ENCODE measurements at places on chromosomes 7 and 10. TPM values are rescaled to one million over a fixed set of nuclear protein-coding genes. Genes with fewer than 3 reads are reported as not detected.

DNA sequence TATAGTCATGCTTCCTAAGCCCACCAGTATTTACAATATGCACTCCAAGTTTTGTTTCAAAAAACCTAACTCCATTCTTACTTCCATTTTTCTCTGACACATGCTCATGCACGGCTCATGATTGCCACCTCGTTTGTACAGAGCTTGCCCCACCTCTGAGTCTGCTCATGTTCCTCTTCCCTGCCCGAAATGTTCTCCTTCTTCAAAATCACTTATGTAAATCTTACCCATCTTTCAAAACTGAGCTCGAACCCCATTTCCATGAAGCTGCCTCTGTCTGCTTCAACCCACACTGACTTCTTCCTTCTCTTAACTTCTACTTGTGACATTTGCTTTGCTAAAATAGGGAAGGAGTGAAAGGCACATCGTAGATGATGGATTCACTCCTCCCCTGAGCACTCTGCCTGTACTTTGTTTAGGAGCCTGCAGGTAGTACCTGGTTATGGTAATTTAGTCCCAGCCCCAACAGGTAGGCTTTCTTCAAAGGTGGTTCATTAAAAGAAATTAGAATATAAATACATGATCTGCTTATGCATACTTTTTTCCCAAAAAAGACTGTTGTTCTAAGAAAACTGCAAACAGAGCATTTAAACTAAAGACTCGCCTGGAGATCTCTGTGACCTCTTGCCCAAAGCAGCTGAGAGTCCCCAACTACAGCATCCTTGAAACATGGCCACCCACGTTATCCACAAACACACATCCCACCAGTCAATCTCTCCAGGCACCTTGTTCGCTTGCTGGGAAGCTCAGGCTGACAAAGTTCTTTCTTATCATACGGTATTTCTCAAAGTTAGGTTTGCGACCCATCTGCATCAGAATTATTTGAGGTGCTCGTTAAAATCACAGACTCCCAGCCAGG, 172.0 kb downstream of the DGKI start:
- DNase-seq = no peak

- DNase-seq = no peak
Observed at GRCh38 chr10:131312478-131312836, 936 bp upstream of the TCERG1L start.

DNA sequence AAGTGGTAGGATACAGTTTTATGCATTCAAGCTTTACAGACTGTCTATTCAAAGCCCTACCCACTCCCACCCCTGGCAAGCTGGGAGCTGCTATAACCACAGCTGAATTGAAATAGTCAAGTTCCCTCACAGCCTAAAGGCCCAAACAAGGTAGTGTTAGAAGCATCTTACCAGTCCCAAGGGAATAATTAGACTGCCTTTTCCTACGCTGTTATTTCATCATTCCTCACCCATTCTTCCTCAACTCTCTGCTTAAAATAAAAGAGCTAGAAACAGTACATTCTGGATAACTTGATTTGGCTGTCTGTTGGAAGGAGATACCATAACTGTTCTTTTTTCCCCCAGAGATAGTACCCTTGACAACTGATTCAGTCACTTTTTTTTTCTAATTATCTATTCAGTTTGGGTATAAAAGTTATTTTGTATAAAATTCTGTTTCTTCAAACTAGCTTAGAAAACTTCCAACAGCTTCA, 54.0 kb downstream of the RAPGEF5 start:
- no peak for DNase-seq

GRCh38 chr10:85658518-85658917, 708.1 kb downstream of the GRID1 start:
- no peak for DNase-seq

- peak; percentile 14 for DNase-seq
Observed at GRCh38 chr7:137006293-137006692, 137.8 kb downstream of the CHRM2 start.

- DNase-seq = no peak
Observed at GRCh38 chr7:68914006-68914405, 684.3 kb upstream of the AUTS2 start.

GRCh38 chr7:157234271-157234670, 95.5 kb downstream of the UBE3C start:
- no peak for DNase-seq

DNA sequence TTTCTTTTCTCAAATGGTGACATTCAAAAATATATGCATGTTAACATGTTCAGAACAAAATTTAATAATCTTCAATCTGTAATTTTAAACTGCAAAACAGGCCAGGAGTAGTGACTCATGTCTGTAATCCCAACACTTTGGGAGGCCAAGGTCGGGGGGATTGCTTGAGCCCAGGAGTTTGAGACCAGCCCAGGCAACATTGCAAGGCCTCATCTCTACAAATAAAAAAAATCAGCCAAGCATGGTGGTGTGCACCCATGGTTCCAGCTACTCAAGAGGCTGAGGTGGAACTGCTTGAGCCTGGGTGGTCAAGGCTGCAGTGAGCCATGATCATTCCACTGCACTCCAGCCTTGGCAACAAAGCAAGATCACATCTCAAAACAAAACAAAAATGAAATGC, 394.3 kb downstream of the PARD3 start:
- DNase-seq = no peak

GRCh38 chr7:56639173-56639746, 493.0 kb downstream of the ZNF479 start:
- no peak for DNase-seq

DNA sequence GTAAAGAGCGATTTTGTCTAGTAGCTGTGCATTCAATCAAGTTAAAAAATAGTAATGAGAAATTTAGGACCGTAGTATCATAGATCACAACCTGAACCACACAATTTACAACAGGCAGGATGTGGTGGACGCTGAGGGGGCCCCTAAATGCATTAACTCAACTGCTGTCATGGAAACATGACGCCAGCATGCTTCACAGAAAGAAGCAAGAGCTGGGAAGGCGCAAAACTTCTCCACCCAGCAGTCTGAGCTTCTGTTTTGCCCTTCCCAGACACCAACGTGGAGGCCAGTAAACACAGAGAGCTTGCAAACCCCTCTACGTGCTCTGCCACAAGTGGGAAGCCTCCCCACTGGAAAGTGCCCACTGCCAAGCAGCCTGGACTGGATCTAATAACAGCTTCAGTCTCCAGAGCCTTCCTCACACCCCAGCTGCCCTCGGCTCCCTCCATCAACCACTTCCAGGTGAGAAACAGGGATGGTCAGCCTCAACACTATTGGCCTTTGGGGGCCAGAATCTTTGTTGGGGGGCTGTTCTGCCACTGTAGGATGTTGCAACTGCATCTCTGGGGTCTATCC, 151.8 kb downstream of the SFMBT2 start:
- peak; percentile 18 for DNase-seq

GRCh38 chr7:109215341-109215740, 645.7 kb downstream of the DNAJB9 start:
- no peak for DNase-seq

GRCh38 chr7:95917634-95918033, 145.3 kb downstream of the DYNC1I1 start:
- DNase-seq = no peak

GRCh38 chr7:13106513-13106912, 419.1 kb downstream of the ARL4A start:
- DNase-seq = no peak

DNA sequence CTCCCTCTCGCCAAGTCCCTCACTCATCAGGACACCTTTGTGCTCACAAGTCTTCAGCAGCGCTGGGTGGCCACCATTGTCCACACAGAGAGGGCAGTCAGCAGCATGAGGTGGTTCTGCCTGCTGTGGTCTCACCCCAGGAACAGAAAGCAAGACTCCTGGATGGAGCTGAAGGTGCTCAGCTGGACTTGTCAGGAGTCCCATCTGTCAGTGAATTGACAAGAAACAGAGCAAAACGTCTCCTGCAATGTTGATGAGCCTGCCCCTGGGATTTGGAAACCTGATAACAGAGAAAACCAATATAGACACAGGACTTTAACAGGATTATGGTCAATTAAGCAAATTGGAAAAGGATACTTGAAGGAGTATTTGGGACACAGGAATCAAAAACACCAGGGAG, 122.2 kb upstream of the PRSS58 start:
- DNase-seq = no peak

GRCh38 chr10:64863836-64864235, 1342.6 kb downstream of the REEP3 start:
- no peak for DNase-seq

DNA sequence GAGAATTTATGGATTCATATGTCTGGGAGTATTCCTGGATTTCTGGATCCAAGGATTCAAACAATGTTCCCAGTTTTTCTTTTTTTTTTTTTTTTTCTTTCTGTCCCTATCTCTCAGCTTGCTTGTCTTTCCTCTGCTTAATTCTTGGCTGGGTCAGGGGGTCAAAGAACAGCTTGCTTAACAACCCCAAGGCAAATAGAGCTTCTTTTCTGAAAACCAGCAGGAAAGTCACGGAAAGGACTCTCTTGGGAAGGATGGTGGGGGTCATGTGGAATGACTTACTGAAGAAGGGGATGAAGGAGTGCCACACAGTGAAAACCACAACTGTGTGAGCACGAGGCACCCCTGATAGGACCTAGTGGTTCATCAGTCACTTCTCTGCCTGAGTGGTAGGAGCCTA, 36.1 kb downstream of the GRK5 start:
- no peak for DNase-seq

DNA sequence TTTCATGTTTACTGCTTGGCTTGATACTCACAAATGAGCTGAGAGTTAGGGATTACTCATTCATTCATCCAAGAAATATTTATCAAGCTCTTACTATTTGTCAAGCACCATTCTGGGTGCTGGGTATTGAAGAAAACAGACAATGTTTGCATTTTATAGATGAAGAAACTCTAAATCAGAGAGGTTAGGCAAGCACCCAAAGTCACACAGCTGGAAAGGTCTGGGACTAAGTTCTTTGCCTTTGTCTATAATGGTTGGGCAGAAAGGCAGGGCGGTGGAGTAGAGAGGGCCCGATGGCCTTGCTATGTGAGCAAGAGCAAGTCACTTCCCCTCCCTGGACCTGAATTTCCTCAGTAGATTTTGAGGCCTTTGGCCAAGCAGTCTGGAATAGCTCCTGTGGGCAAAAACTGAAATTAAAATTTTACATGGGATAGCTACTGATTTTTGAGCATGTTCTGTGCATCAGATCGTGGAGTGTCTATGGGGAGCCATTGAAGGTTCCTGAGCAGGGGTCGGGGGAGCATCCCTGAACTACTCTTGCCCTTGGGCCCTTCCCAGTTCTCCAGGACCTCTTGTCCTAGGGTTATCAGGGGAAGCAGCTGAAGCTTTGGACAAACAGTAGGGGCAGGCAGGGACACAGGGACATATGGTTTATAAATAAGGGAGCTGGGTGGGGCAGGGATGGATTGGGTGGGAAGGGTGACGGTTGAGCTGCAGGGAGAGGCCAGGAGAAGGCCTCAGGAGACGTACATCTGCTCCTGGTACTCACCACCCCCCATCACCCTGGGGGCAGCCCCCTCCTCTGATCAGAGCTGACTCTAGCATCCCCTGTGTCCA, 23.3 kb downstream of the AQP1 start:
- no peak for DNase-seq

- no peak for DNase-seq
Observed at GRCh38 chr7:149245744-149246143, 6.3 kb downstream of the ZNF212 start.

- DNase-seq = no peak
Observed at GRCh38 chr7:95906851-95907250, 134.5 kb downstream of the DYNC1I1 start.

GRCh38 chr10:52778511-52779392, 6.2 kb upstream of the MBL2 start:
- DNase-seq = no peak

CALHM1 gene
- not detected for total RNA-seq

RHOBTB1 gene
- total RNA-seq = 16.8 TPM

SPRN gene
- total RNA-seq = not detected

TMEM248 gene
- 133 TPM for total RNA-seq

EPHB6 gene
- 16.7 TPM for total RNA-seq

ITPRID1 gene
- 0.43 TPM for total RNA-seq

FAM25C gene
- not detected for total RNA-seq

All from mucosa of gallbladder (tissue), 1 donor.